ENCODE measurements at places on chromosomes 4 and X.
A peak's percentile ranks its signal among the peaks of the same experiment; 100 is the strongest.

DNA sequence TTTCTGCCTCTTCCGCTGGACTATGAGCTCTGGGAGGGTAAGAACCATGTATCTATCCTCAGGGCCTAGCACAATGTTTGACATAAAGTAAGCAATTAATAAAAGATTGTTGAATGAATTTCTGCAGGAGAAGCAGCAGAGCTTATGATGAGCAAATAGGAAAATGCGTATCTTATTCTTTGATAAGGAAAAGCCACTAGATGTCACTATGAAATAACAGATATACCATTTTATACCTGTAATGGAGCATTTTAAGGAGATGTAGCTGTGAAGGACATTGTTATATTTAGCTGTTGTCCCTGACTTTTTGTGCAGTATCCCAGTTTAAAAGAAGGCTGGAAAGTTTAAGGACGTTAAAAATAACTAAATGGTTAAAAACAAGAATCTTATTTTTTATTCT is 147.2 kb upstream of the MBNL3 start:
- DNase-seq = no peak

DNA sequence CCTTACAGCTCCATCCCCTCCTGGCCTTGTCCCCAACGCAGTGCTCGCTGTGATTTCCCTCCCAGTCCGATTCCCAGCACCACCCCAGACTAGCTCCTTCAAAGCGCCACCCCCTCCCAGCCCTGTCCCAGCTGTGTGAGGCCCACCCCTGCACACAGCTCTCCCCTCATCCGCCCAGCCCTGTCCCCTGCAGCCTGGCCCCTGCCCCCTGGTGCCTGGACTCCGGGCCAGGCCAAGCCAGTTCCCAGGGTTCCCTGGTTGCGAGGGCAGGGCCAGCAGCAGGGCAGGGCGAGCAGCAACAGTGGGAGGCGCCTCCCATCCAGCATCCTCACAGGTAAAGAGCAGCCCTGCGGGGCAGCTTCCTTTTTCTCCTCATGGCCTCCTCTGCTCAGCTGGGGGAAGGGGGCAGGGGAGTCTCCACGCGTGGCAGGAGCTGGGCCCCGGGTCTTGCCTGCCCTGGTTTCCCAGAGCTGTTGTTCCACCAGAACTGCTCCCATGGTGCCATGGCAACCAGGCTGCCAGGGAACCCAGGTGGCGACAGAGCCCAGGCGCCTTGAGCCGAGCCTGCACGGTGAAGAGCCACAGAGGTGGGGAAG is 24.8 kb downstream of the IQSEC2 start:
- DNase-seq = no peak

- DNase-seq = peak; percentile 3
Observed at GRCh38 chrX:10190367-10190766, 33.6 kb downstream of the CLCN4 start.

- no peak for DNase-seq
Observed at GRCh38 chrX:16155581-16156096, 11.6 kb upstream of the MAGEB17 start.

GRCh38 chr4:76283900-76284299 is 22.6 kb upstream of the STBD1 start:
- DNase-seq = no peak

GRCh38 chrX:154719132-154719675 is 31.7 kb downstream of the GAB3 start:
- peak; percentile 85 for DNase-seq

- DNase-seq = no peak
Observed at GRCh38 chrX:44914532-44915198, 41.7 kb downstream of the KDM6A start.

GRCh38 chr4:143084566-143084965 is 100.2 kb upstream of the USP38 start:
- no peak for DNase-seq

- no peak for DNase-seq
Observed at GRCh38 chrX:72540318-72540717, 32.3 kb downstream of the HDAC8 start.

- DNase-seq = no peak
Observed at GRCh38 chrX:144732588-144732987, 514.7 kb upstream of the SPANXN1 start.

DNA sequence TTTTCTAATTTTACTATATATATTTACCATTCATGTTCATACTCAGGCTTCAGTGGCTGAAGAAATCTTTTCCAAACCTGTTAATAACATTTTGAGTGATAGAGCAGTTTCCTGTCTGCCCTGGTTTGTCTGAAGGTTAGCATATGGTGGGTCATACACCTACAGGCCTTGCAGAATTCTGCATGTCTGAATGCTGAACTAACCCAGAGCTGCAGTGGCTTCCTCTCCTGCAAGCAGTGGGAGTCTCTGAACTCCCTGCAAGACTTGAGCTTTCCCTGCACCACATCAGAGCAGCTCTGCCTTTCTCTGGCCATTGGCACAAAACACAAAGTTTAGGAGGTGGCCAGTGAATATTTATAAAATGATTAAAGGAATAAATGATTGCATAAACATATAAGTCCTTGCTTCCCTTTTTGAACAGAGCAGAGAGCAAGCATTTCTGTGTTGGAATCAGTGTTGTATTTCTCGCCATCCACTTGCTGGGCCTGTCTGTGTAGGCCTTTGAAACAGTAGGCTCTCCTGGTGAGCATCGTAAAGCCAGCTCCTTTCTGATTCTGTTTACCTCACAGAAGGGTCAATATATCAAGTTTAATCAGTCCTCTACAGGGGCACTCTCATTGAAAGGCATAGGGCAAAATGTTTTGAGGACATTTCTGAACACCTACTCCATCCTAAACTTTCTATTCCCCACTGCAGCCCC is 15.0 kb upstream of the UNC5C start:
- no peak for DNase-seq

GRCh38 chrX:17369309-17369708 is 5.7 kb upstream of the NHS start:
- DNase-seq = no peak

DNA sequence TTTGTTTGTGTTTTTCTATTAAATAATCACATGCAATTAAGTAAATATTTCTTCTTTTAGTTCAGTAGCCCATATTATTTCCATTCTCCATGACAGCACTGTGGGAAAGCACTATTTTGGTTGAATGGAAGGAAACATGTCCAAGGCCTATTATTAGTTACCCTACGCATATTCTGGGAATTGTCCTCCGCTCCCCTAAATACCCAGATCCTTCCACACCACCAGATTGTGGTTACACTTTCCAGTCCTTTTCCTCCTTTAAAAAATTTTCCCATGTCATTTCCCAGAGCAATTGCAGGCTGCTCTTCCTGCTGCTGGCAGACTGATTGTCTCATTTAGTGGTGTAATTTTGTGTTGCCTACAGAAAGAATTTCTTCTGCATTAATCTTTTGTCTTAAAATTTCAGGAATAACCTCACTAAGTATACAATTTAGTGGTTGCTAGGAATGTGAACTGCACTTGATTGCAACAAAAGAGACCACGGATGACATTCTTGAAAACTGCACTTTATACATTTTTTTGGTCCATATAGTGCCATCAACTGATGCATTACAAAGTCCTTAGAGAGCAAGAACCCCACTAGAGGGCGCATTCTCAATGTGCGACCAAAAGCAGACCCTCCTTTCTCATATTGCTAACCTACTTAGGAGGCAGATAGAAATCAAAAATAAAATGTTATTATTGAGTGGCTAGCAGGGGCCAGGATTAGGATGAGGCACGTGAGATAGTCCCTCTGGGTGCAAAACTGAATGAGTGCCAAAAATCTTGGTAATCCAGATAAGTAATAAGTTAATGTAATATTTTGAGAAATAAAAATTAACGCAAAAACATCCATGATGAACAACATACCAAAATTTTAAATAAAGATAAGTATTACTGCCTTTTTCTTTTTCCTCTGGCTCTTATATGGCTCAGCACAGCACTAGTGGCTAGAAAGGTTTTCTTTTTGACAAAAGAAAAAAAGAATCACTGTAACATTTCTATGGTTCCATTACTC is 98.8 kb upstream of the IQCM start:
- no peak for DNase-seq

GRCh38 chrX:37781081-37781480 is 1.2 kb downstream of the CYBB start:
- DNase-seq = no peak

DNA sequence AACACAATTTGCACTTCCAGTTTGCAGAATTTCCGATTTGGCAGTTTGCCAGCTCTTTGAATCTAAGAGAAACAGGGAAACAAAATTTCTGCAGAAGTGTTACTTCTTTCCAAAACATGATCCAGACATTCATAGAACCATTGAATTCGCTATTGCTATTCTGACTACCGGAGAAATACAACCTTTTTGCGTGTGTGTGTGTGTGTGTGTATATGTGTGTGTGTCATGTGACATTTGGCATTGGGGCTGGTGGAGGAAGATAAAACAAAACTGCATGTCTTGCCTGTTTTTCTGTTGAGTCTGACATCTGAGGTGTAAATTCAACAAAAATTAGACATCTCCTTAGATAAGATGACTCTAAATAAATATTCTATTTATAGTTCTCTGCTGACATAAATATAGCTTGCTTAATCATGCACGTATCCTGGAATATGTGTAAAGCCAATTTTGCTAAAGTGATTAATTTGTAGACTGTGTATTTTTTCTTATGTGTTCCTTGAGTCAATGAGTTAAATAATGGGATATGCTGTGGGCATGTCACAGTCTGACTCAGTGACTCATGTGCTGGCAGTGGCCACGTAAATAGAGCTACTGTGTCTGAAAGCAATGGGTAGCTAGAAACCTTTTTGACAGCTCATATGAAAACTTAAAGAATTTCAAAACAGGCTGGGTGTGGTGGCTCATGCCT is 98.9 kb downstream of the HPGD start:
- no peak for DNase-seq

DNA sequence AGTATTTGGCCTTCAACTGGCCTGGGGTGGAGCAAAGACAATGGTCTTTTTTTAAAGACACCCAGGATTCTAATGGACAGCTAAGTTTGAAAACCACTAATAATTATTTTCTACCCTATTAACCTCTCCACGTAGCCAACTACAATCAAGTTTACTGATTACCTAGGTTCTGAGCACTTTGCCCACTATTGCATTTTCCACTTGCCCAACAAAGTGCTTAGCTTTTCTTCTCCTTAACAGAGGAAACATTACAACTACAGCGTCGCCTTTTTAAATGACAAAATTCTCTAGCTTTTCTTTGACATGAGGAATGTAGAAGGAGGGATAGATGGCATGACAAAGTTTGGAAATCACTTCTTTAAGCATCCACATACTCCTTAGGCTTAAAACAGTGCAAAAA is 2.0 kb downstream of the CHIC2 start:
- DNase-seq = no peak

GRCh38 chr4:143488687-143489086 is 24.8 kb upstream of the SMARCA5 start:
- DNase-seq = no peak

- DNase-seq = no peak
Observed at GRCh38 chr4:127783955-127784770, 2.0 kb downstream of the HSPA4L start.

- no peak for DNase-seq
Observed at GRCh38 chr4:74235135-74235534, 73.1 kb upstream of the EPGN start.

- no peak for DNase-seq
Observed at GRCh38 chrX:9646471-9647224, 119.0 kb downstream of the GPR143 start.

DNA sequence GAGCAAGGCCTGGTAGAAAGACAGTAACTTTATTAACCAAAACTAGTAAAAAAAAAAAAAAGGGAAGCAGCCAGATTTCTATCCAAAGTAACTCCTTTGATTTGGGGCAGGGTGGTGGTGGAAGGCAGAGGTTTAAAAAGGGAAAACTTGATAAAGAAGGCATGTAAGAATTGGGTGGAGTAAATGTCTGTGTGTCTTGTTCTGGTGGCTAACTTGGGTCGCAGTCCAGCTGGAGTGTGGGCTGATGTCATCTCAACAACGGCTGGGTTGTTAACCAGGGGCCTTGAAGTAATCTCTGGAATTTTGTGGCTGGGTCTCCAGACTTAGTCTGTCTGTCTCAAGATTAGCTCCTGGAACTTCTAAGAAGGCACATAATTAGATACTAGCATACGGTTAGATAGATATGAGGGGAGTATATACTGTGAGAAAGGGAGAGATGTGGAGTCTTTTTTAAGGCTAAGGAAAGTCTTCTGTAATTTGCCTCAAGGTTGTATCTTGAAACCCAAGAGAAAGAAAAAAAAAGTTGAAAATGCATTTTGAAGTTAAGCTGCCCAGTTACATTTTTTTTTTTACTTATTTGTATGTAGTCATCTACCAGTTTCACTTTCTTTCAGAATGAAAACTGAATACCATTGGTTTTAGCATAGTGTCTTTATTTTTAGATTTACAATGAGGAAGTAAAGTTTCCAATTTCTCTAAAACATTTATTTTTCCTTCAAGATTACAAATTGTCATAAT is 48.3 kb downstream of the MTHFD2L start:
- DNase-seq = no peak

- no peak for DNase-seq
Observed at GRCh38 chr4:129218897-129219296, 122.9 kb downstream of the C4orf33 start.

DNA sequence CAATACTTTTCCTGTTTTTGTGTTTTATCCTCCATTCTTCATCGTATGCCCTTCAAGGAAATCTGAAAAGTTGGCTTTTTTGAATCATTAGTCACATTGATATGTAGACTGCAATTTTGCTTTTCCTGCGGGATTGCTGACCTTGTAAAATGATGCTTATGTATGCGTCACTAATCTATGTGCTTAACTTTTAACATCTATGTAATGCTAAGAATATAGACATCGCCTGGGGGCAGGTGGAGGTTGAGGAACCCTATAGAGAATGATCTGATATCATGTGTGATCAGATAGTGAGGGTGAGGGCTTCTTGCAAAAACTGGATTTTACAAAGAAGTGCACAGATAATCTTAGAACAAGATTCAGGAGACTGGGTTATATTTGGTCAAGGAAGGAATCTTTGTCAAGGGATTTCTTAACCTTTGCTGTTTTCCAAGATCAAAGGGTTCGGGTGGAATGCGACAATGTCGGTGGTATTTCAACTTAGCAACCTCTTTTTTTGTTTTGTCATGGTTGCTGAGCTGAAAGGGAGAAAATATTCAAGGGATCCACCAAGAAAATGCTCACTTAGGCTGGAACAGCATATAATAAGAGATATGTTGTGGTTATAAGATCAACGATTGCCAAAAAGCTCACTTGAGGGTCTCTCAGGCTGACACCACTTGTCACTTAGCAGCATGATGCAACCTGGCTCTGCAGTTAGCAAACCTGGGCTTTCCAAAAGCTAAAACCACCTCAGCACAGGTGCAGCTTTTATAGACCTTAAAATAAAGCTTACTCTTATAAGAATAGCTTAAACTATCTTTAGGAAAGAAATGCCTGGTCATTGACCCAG is 70.6 kb upstream of the PUDP start:
- no peak for DNase-seq

- DNase-seq = peak; percentile 31
Observed at GRCh38 chrX:20452487-20452886, 185.8 kb upstream of the RPS6KA3 start.

GRCh38 chr4:23333556-23333945 is 556.3 kb downstream of the PPARGC1A start:
- DNase-seq = peak; percentile 25

Measured in CD4-positive, alpha-beta T cell treated with Interleukin-15 for 4 hours (primary cell).